Gastroesophageal sphincter (tissue), 4 donors: ENCODE measurements at places on chromosomes 13 and 19. TPM values are rescaled to one million over a fixed set of nuclear protein-coding genes. Genes with fewer than 3 reads are reported as not detected.

HSD17B14 gene
- 12.5 TPM for total RNA-seq

C19orf81 gene
- not detected for total RNA-seq

GRCh38 chr19:16824658-16825311 lies 4.4 kb upstream of the SIN3B start:
- no peak for ATAC-seq

DNA sequence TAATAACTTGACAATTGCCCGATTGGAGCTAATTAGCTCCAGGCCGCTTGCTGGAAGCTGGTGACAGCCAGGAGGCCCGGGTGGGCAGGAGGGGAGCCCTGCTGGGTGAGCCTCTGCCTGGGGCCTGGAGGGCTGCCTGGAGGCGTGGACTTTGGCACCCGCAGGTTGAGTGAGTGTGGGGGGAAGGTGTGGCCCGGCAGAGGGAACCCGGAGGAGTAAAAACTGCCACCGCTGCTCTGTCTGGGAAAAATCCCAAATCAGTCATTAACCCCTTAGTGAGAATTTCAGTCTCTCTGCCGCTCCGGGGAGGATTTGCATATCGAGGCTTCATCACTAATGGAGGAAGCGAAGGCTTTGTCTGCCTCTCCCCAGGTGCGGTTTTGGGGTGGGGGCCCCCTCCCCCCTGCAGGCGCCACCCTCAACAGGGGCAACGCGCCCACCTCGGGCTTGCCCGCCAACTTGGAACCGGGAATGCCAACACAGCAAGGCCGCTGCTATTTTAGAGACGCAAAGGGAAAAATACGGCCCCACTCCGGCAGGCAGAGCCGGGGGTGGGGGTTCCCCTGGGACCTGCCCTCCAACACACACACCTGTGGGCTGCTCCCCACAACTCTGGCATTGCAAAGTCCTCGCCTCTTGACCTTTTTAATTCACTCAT lies 6.2 kb downstream of the EFNA2 start:
- ATAC-seq: no peak

- no peak for ATAC-seq
Measured at GRCh38 chr19:7217861-7218260, 76.4 kb downstream of the INSR start.

- ATAC-seq: no peak
Measured at GRCh38 chr13:53759016-53759415, 730.4 kb downstream of the OLFM4 start.
